ENCODE measurements at places on chromosomes 1 and 21.

GRCh38 chr1:118618618-118619340 lies 369.4 kb downstream of the TBX15 start:
- no peak for DNase-seq

DNA sequence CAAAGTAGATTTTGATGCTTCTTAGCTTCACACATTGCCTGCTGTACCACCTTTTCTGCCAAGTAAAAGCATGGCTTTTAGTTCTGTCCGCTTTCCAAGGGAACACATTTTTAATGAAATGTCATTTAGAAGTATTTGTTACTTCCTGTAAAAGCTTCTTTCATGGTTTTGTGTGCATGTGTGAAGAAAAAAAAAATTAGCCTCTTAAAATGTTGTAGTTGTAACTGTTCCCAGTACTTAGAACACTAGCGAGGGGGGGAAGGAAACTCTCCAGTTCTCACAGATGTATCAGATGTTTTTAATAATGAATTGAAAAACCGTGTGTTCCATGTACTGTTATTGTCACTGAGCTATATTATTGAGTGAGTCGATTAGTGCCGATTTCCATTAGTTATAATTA lies 568.3 kb upstream of the ADGRL2 start:
- no peak for DNase-seq

- DNase-seq = no peak
These were observed 59.9 kb upstream of the PRRX1 start for GRCh38 chr1:170604065-170604464.

DNA sequence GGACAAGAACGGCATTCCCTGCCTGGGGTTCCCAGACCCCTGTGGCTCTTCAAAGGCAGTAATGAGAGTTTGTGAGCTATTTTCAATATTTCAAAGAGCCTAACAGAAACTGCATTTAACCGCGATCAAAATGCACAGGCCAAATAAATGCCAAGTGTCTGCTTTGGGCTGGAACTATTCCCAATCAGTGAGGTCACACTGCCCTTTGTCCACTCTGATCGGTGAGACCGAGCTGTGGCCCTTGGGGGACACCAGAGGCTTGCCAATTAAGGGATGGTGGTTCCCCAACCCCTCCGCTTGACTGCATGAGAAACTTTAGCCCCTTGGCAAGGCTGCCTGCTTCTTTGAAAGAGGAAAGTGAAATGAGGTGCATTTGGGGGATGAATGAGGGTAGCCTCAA lies 20.3 kb downstream of the CSMD2 start:
- no peak for DNase-seq

- DNase-seq = no peak
These were observed 1539.6 kb downstream of the BRINP3 start for GRCh38 chr1:188937965-188938551.

DNA sequence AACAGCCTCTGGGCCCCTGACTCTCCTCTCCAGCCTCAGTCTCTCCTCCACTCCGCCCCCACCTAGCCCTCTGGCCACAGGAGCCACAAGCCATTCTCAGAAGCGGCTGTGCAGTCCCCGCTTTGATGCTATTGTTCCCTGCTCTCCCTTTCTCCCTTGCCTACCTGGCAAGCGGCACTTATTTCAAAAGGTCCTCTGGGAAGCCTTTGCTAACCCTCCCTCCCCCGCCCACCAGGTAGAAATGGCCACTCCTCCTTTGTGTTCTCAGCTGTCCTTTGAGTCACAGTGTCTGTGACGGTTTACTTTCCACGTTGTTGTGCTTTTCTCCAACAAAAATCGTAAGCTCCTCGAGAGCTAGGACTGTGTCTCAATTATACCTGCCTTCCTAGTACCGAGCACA lies 338.4 kb upstream of the PROX1 start:
- DNase-seq = no peak
